Cerebellum (tissue), 4 donors: ENCODE measurements at places on chromosomes 5 and 9. TPM values are rescaled to one million over a fixed set of nuclear protein-coding genes. Genes with fewer than 3 reads are reported as not detected.

Gene TMEM215
- 0.91 TPM for total RNA-seq

Gene FGF1
- 6.8 TPM for total RNA-seq

- DNase-seq: no peak
These were observed 9.0 kb downstream of the ANXA6 start for GRCh38 chr5:151148583-151148982.

DNA sequence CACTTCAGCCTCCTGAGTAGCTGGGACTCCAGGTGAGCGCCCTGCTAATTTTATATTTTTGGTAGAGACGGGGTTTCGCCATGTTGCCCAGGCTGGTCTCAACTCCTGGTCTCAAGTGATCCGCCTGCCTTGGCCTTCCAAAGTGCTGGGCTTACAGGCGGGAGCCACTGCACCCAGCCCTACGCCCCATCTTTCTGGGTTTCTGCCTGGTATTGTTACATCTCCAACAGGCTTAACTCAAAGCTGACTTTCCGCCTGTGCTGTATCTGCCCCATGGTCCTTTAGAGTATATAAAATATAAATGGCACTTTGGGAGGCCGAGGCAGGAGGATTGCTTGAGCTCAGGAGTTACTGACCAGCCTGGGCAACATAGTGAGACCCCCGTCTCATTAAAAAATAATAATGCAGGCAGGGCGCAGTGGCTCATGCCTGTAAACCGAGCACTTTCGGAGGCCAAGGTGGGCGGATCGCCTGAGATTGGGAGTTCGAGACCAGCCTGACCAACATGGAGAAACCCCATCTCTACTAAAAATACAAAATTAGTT lies 36.5 kb upstream of the GLDC start:
- DNase-seq: peak; percentile 17

DNA sequence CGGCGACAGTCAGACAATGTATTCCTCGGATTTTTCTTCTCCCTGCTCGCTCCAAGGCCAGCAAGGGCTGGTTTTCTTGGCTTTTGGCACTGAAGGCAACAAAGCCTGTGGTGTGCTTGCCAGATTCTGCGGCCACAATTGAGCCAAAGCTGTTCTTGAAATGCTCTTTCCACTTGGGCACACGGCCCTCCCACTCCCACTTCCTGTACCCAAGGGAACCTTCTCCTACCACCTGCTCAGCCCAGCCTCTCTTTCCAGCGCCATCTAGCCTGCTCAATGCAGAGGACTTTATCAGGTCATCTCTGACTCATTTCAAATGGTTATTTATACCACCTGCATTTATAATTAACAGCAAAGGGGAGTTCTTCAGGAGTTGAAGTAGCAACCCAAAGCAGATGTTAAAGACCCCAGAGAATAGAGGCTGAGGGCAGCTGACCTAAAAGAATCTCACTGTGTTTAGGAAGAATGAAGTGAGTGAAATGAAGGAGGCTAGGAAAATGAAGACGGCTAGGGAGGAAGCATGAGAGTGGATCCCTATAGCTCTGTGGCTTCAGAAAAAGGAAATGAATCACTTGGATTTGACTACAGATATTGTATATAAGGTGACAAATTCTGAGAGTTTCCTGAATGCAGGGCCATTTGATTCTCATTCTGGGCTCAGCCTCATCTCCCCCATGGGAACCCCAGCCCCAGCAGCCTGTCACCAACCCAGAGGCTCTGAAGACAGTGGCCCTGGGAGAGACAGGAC lies 439.0 kb downstream of the ENC1 start:
- peak; percentile 14 for DNase-seq

DNA sequence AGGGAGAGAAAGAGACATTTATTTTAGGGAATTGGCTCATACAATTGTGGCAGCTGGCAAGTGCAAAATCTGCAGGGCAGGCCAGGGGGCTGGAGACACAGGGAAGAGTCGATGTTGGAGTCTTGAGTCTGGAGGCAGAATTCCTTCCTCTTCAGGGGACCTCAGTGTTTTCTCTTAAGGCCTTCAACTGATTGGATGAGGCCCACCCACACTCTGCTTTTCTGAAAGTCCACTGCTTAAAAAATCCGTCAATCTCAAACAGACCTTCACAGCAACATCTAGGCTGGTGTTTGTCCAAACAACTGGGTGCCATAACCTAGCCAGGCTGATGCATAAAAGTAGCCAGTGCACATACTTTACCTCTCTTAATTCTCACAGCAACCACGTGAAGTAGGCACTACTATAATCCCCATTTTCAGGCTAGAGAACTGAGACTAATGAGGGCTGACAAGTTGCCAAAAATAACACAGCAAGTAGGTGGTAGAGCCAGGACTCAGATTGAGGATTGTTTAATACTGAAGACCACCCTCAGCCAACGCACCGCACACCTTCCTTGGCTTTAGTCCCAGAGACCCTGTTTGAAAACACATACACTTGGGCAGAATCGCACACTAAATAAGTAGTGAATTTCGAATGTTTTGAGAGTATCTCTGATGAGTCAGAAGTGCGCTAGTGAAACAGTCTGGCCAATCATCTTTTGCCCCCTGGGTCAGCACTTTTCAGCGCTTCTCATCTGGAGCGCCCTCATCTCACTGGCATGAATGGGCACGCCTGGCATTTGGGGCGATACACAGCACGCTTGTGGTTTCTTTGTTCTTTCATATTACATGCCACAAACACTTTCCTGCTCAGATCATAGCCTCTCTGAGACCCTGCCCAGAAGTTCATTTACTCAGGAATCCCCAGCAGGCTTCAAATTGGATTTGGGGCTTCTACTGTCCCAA lies 591.4 kb downstream of the CCDC171 start:
- DNase-seq: no peak

- no peak for DNase-seq
These were observed 22.8 kb upstream of the FOXB2 start for GRCh38 chr9:76996700-76997099.

GRCh38 chr5:93349613-93350012 lies 231.4 kb downstream of the NR2F1-AS1 start:
- DNase-seq: no peak

DNA sequence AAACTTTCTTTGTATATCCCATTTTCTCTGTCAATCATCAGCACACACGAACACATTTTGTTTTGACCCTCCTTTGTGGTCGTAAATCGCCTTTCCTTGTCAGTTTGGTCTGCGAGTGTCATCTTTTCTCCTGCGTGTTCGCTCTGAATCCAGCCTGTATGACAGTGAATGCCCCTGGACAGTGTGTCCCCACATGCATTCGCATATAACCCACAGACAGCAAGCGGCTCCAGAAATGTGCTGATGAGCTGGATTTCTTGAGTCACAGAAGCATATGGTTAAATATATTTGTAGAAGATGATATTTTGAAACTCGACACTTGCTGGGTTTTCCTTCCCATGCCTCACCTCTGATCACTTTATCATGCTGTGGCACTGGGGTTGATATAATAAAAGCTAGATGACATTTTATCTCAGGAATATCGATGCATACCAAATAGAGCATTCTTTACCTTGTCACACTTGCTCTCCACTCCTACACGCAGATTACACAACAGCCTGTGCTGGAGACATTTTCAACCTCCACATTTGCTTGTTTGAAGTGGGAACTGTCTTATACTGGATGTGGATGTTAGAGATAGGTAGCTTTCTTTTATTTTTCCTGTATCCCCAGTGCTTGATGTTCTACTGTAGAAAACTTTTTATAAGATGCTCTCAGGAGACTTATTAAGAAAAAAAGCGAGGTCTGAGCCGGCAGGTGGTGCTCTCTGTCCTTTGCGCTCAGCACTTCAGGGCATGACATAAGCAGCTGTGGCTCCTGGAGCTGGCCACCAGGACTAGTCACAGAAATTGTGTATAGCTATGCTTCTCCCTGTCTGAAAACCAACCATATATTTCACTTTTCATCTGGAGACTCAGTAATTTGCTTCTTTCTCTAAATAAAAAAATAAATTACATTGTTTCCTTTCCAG lies 215.1 kb downstream of the SH3GL2 start:
- DNase-seq: no peak
